ENCODE measurements at places on chromosomes 5 and 9. TPM values are rescaled to one million over a fixed set of nuclear protein-coding genes. Genes with fewer than 3 reads are reported as not detected.

PRLR gene
- total RNA-seq: under 0.01 TPM

CDH9 gene
- not detected for total RNA-seq

PLPP7 gene
- 19.4 TPM for total RNA-seq

PCDHGA11 gene
- 3.1 TPM for total RNA-seq

CCIN gene
- total RNA-seq: 1.7 TPM

CACNA1B gene
- total RNA-seq: under 0.01 TPM

PAX5 gene
- total RNA-seq: not detected

UBAC1 gene
- total RNA-seq: 29.9 TPM

NR2F1-AS1 gene
- total RNA-seq: 20.3 TPM

RALGPS1 gene
- total RNA-seq: 3.1 TPM

ZNG1A gene
- total RNA-seq: 30.5 TPM

IL3 gene
- total RNA-seq: not detected

PLCXD3 gene
- under 0.01 TPM for total RNA-seq

UGCG gene
- total RNA-seq: 199 TPM

PLAC8L1 gene
- total RNA-seq: not detected

PCDHGB1 gene
- total RNA-seq: 0.38 TPM

SLC34A3 gene
- not detected for total RNA-seq

C6 gene
- total RNA-seq: under 0.01 TPM

IL17B gene
- total RNA-seq: 0.38 TPM

WHRN gene
- 0.56 TPM for total RNA-seq

CKMT2 gene
- total RNA-seq: 1.3 TPM

FAM53C gene
- total RNA-seq: 22.8 TPM

ENTPD2 gene
- not detected for total RNA-seq

CDH6 gene
- total RNA-seq: 125 TPM

CYFIP2 gene
- 25.9 TPM for total RNA-seq

TMC1 gene
- under 0.01 TPM for total RNA-seq

SAPCD2 gene
- 10.4 TPM for total RNA-seq

HBEGF gene
- 32.6 TPM for total RNA-seq

PCDHA5 gene
- under 0.01 TPM for total RNA-seq

INSL4 gene
- total RNA-seq: not detected

DNM1 gene
- 3.1 TPM for total RNA-seq

CCL28 gene
- 6.2 TPM for total RNA-seq

MGAT1 gene
- 74.1 TPM for total RNA-seq

HRCT1 gene
- 0.58 TPM for total RNA-seq

SMAD5 gene
- 48.2 TPM for total RNA-seq

ADGRD2 gene
- not detected for total RNA-seq

OTP gene
- not detected for total RNA-seq

VAV2 gene
- 15.2 TPM for total RNA-seq

WWC1 gene
- 7.7 TPM for total RNA-seq

EPB41L4B gene
- 3.3 TPM for total RNA-seq

DEPDC1B gene
- 13.6 TPM for total RNA-seq

PRSS3 gene
- total RNA-seq: 6.5 TPM

HRH2 gene
- total RNA-seq: not detected

IL5 gene
- total RNA-seq: not detected

LHX6 gene
- under 0.01 TPM for total RNA-seq

SAXO1 gene
- under 0.01 TPM for total RNA-seq

ZFP2 gene
- total RNA-seq: under 0.01 TPM

LECT2 gene
- not detected for total RNA-seq

NTNG2 gene
- total RNA-seq: 0.96 TPM

SIT1 gene
- total RNA-seq: not detected

NR5A1 gene
- total RNA-seq: not detected

WDR38 gene
- total RNA-seq: not detected
